ENCODE measurements at places on chromosomes 6 and 20.

DNA sequence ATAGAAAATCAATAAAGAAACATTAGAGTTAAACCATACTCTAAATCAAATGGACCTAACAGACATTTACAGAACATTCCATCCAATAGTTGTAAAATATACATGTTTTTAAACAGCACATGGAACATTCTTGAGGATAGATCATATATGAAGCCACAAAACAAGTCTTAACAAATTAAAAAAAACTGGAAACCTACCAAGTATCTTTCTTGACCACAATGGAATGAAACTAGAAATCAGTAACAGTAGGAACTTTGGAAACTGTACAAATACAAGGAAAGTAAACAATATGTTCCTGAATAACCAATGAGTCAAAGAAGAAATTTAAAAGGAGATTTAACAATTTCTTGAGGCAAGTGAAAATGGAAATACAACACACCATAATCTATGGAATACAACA, 91.2 kb upstream of the GLP1R start:
- no peak for DNase-seq

DNA sequence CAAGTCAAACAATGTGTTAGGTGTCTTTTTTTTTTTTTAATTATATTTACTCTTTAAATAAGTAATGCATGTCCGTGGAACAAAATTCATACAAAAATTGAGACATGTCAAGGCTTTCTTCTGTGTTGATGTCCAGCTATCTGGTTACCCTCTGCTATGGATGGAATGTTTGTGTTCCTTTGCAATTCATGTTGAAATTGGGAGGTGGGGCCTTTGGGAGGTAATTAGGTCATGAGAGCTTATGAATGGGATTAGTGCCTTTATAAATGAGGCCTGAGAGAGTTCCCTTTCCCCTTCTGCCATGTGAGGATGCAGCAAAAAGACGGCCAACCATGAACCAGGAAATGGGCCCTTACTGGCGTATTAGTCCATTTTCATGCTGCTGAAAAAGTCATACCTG, 83.1 kb upstream of the KCNG1 start:
- DNase-seq: no peak

GRCh38 chr6:3312604-3313231, 54.0 kb downstream of the PSMG4 start:
- DNase-seq: no peak

DNA sequence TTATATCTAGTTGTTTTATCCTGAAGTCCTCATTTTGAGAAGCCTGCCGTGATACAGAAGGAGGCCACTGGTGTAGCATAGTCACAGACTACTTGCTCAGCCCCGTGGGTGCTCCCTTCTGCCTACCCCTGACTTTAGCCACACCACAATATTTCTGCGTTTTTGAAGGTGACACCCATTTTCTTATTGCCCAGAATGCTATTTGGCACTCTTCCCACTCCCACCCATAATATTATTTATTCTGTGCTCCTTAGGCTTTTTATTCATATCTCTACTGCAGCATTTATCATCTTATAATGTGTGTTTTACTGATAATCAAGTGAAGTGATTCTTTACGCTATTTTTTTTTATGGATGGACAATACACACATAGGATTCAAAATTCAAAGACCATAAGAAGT, 107.3 kb downstream of the OR2B2 start:
- DNase-seq: no peak

DNA sequence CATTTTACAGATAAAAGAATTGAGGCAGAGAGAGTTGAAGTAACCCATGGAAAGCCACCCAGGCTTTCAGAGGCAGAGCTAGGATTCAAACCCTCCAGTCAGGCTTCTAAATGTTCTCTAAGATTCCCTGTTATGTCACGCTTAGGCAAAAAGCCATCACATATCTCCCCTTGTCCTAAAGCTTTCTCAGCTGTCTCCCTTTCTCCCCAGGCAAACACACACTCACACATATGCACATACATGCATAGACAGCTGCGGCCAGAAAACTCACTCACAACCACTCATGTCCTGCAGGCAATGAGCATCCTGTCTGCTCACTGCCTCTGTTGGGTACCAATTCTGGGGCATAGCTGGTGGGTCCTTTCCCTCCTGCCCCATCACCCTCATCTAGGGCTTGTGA, 595.9 kb upstream of the CHD6 start:
- DNase-seq: no peak

GRCh38 chr6:134434019-134434942, 116.4 kb upstream of the SGK1 start:
- DNase-seq: no peak

- peak; percentile 60 for DNase-seq
Measured at GRCh38 chr20:62914970-62915457, 11.3 kb downstream of the DIDO1 start.

DNA sequence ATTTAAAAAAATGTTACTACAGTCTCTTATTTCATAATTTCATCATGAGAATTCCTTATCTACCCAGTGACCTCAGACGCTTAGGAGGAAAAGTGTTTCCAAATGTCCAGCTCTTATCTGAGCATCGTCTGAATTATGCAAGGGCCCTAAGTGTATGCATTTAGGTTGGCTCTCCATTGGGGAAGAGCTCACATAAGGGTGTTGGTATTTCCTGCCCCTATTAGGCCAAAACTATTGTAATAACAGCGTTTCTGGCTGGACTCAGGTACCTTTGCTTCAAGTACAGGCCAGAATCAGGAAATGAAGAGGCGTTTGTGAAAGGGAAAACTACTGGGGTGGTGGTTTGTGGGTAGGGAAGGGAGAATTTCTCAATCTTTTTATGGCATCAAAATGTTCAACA, 40.4 kb upstream of the SGK1 start:
- DNase-seq: peak; percentile 98

DNA sequence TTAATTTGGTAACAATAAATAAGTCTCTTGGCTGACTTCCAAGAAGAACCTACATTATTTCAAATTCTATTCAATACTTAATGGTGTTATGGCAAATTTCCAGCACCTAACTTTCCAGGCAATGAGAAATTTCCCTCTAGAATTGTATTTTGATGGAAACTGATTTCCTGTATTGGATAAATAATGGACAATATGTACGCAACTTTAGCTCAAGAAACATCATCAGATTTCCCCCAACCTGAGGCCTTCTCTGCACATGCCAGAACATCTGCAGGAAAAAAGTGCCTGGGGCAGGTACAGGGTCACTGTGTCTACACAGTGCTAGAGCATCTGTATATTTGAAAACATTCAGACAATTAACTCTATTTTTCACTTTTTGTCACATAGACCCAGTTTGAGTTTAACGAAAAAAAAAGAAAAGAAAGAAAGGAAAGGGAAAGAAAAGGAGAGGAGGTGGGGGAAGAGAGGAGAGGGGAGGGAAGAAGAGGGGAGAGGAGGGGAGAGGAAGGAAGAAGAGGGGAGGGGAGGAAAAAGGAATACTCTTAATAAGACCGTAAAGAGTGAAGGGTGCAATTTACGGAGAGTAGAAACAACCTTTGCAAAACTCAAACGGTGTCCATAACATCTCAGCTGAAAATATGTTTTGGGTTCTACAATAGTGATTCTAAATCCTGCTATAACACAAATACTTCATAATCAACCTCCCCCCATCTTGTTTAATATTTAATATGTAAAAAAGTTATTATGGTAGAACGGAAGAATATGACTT, 130.0 kb downstream of the TSHZ2 start:
- no peak for DNase-seq

GRCh38 chr6:152598901-152599537, 38.1 kb downstream of the SYNE1 start:
- peak; percentile 58 for DNase-seq

GRCh38 chr20:19943061-19943521, 74.1 kb upstream of the NAA20 start:
- no peak for DNase-seq

DNA sequence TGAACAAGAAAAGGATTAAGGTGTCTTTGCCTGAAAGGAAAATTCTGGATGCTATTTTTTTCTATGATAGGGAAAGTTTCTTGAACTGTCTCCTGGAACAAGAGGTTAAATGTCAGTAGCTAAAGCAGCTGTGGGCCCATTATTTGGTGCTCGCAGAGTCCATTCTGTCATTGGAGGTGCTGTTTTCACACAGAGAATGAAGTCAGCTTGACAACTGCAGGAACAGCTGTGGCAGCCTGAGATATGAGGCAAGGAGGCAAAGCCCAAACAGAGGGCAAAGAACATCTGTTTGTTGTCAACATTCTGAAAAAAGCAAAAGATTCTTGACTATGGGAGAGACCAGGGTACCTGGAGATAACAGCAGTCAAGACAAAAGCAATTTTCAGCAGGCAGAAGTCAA, 548.2 kb downstream of the KIF16B start:
- DNase-seq: no peak

- no peak for DNase-seq
Measured at GRCh38 chr6:95805699-95806098, 210.1 kb upstream of the FUT9 start.

GRCh38 chr6:136774228-136775041, 17.8 kb downstream of the MAP3K5 start:
- DNase-seq: peak; percentile 94

GRCh38 chr20:58552366-58552934, 37.3 kb upstream of the APCDD1L start:
- DNase-seq: no peak

DNA sequence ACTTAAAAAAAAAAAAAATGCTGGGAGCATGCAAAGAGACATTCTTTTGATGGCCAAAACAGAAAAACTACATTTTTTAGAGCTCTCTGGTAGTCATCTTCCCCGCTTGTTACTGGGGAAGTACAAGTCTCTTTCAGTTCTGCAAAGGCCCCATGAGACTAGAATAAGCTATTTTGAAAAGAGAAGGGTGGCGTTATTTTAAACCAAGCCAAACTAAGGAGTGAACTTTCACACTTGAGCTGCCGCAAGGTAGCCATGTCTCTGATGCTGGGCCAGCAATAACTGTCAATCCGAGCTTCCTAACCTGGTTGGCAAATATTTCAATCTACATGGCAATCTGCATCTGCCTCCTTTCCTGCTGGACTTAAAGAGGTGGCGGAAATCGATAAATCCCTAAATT, 96.7 kb downstream of the L3MBTL3 start:
- peak; percentile 42 for DNase-seq

DNA sequence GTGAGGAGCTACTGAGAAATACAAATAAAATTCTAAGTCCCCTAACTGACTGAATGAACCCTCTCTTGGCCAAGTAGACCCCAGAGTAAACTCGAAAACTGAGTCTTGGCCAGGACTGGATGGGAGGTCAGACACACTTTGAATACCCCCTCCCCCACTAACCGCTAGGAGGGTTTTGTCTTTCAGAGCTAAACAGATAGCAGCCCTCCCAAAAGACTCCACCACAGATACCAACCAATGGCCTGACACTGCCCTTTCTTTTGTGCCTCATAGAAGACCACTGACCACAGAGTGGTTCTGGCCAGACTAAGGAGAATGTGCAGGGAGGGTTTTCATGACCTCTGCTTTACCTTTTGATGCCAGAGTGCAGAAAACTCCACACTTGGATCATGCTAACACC, 42.1 kb downstream of the SPACA1 start:
- DNase-seq: no peak

DNA sequence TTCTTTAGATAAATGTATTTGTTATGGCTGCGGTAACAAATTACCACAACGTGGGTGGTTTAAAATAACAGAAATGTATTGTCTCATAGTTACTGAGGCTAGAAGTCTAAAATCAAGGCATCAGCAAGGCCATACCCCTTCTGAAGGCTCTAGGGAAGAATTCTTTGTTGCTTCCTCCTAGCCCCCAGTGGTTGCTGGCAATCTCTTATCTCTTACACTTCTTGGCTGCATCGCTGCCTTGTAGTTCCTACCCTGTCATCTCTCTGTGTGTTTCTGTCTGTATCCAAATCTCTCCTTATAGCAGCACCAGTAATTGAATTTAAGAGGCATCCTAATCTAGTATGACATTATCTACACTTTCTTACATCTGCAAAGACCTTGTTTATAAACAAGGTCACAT, 534.7 kb downstream of the PHF3 start:
- DNase-seq: no peak

GRCh38 chr6:15481390-15482291, 181.2 kb downstream of the DTNBP1 start:
- no peak for DNase-seq

GRCh38 chr6:27897580-27898206, 14.5 kb downstream of the OR2B2 start:
- DNase-seq: peak; percentile 76

DNA sequence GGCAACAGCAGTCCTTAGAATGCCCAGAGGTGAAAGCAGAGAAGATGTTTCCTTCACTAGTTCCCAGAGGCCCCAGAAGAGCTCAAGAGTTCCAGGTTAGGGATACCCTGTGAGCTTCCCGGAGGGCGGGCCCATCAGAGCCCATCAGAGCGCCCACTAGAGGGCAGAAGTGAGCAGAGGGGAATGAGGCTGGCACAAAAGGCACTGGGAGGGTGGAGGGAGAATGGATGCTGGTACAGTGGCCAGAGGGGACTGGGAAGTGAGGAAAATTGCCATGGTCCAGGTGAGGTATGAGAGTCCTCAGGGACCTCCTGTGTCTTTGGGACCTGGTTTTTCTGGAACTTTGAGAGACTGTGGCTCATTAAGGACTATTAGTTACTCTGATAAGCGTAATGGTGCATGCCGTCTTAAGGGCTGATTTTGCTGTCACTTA, 57.3 kb downstream of the LINC00237 start:
- peak; percentile 10 for DNase-seq

GRCh38 chr6:134920422-134920821, 29.5 kb downstream of the ALDH8A1 start:
- DNase-seq: no peak

DNA sequence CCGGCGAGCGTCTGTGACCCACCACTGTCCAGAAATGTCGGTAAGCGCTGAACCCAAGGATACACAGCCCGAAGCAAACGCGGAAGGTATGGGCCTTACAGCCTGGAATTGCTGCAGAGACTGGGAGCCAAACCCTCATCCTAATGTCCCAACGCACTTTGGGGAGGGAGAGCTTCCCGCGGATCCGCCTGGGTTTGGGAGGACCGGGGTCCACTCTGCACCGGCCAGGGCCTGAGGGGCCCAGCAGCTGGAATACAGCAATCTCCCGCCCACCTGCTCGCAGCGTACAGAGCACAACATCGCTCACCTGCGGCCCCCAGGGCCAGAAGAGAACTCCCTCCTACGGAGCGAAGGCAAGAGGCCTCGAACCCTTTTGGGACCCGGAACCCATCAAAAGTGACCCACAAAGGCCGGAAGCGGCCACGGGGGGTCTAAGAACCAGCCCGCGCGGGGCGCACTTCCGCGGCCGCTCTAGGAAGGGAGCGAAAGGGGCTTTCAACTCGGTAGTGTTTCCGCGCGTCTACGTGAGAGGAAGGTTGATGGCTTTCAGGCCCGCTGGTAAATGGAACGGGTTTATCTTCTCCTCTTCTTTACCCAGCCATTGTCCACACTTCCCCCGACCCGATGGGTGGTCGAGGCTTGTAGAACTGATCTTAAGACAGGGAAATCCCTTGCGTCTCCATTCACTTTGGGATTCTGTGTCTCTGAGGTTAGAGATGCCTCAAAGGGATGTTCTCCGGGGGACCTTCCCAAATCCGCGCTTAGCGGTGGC, at the start of gene ZSCAN12:
Gene ZSCAN12, minus strand, starts transcription at position 398 of the 772 bp plus-strand sequence. CDS start 1,342 bp downstream, outside the sequence.
- DNase-seq: peak; percentile 78

DNA sequence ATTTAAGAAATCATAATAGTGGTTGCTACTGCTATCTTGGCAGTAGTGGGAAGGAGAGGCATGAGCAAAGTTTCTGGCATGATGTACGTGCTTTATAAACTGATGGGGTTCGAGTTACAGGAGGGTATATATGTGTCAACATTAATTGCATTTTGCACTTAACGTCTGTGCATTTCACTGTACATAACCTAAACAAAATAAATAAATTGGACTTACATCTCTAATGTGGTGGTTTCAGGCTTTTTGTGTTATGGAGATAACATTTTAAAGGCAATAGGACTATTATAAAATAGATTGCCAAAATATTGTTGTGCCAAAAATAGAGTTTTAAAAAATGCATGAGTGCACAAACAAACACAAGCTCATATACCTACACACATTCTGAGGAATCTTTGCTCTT, 1001.1 kb upstream of the GJE1 start:
- no peak for DNase-seq

Data from trophoblast cell (in vitro differentiated cells and primary cell).